NCI-H1436 (cell line): ENCODE measurements at places on chromosomes 3 and 15.

DNA sequence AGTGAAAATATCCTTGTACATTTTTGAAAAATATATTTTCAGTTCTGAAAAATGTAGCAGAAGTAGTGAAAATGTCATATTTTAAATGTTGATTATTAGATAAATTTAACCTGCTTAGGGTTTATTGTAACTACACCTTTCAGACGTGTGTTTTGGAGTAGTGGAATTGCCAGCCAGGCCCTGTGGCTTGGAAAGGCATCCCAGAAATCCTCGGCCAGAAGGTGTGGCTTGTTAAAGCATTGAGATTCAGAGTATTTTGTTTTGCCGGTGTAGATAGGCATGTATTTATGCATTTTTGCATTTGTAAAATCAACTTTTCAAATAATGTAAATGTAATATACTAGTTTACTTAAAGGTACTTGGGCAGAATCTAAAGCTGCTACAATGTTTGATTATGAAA lies 7.0 kb downstream of the EBLN2 start:
- no peak for DNase-seq

- DNase-seq = no peak
Observed at GRCh38 chr15:56758770-56759449, 25.6 kb upstream of the ZNF280D start.

DNA sequence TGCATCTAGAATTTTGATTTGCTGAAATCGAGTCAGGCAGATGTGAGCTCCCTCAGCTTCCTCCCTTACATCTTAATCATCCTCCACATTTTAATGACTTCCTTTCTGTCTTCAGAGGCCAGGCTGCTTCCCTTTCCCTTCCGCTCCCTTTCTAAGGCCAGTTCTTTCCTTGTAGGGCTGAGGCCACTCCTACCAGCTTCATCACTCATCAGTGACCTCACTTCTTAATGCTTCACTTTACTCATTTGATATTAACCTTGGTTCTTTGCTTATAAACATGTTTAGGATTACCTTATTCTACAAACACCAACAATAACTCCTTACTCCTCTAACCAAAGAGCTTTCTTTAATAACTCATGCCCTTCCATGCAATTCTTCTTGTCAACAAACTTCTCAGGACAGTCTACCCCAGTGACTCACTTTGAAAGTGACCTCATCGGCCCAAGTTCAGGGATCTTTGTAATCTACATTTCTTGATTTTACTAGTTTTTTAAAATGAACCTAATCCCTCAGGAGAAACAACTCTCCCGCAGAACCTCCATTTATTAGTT lies 23.9 kb downstream of the ILDR1 start:
- no peak for DNase-seq

DNA sequence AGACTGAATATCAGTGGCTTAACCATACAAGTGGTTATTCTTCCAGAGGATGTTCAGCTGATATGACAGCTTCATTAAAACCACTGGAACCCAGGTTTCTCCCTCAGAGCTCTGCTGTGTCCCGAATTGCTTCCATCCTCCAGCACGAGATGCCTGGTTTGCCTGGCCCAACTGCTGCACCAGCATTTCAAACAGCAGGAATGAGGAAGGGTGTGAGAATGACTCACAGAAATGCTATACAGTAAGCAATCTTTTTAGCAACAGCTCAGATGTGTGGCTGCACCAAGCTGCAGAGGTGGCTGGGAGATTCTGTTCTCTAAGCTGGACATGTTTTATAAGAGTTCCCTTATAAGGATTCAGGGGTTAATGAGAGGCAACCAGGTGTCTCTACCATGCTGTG lies 271.0 kb downstream of the GABRG3 start:
- DNase-seq = no peak

- no peak for DNase-seq
Observed at GRCh38 chr15:31058236-31058962, 43.1 kb downstream of the TRPM1 start.

DNA sequence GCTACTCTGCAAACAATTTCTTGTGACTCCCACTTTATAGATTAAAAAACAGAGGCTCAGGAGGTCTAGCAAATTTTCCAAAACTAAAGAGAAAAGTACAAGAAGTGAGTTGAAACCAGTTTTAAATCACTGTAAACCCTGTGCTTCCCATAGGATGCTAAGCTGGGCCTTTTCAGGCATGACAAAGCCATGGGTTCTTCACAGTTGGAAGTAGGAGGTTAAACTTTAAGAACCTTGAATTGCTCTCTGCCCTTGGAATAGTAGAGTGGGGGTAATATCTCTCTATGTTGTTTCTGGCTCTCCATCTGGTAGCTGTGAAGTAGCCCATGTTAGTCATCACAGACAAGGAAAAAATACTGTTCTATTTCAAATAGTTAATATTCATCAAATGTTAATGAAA lies 193.6 kb upstream of the SATB1 start:
- no peak for DNase-seq

- no peak for DNase-seq
Observed at GRCh38 chr15:32669896-32670611, 28.5 kb downstream of the SCG5 start.

GRCh38 chr3:183108001-183108449 lies 8.7 kb upstream of the MCCC1 start:
- no peak for DNase-seq

GRCh38 chr3:51591231-51591630 lies 52.7 kb downstream of the RAD54L2 start:
- no peak for DNase-seq

DNA sequence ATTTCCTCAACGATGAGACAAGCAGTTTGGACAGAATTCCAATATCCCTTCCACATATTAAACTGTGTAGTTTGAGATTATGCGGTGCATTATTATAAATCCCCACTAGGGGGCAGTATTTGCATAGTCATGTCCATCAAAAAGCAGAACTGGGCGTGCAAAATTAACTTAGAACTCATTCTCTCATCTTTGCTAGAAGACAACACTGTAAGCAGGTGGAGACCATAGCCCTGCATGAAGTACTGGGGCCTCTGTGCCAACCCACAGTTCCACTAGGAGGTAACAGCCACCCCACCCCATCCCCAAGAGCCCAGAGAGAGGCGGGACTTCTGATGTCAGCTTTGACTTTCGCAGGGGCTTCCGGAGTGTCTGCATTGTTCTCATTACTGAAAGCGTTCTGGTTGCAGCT lies 106.6 kb upstream of the TMC3 start:
- peak; percentile 52 for DNase-seq

DNA sequence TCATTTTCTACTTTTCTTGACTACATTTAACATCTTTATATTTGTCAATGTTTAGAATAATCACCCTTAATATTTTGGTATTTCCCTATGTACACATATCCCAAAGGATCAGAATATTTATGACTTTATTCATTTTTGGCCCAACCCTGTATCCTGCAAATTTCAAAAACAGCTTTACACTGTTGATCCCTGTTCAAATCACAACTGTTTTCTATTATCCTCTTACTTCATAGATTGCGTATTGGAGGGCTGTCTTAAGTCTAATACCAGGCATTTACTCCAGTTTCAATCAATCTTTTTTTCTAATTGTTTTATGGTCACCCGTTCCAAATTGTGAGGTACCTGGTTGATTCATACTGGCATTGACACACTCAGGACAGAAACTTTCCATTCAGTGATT lies 107.9 kb downstream of the RPL22L1 start:
- DNase-seq = no peak

GRCh38 chr3:151166161-151166560 lies 36.9 kb downstream of the GPR171 start:
- DNase-seq = no peak

GRCh38 chr3:186967686-186968085 lies 37.4 kb downstream of the ST6GAL1 start:
- no peak for DNase-seq

GRCh38 chr3:17238023-17238422 lies 353.3 kb downstream of the PLCL2 start:
- no peak for DNase-seq

DNA sequence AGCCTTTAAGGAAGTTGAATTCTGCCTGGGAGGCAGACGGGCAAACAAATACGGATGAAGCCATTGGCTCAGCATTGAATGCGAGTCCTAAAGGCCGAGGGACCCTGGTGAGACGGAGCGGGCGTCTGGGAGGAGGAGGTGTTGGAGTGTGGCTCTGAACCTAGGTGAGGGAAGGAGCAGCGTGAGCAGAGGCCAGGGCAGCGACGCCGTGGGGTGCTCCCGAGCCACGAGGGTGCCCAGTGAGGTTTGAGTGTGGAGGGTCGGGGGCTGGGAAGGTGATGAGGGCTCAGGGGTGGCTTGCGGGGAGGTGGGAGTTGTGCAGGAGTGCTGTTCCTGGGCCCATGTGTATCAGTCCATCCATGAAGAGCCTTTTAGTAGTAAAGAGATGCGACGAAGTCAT lies 17.0 kb downstream of the CORO2B start:
- no peak for DNase-seq

DNA sequence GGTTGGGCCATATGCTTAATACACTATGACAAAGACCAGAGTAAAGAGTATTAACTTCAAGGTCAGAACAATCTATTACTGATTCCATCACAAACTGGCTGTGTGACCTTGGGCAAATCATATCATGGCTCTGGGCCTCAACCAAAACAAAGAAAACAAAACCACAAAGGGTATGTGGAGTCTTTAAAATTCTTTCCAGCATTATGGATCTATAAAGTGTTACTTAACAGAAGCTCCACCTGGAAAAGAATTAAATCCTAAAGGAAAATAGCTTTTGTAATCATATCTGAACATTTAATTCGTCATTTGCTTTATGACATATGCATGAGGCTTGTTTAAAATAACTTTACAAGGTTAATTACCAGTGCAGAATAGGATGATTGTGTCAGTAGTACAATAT lies 265.5 kb downstream of the SATB1 start:
- no peak for DNase-seq

GRCh38 chr3:56916716-56917360 lies 115.1 kb upstream of the ARHGEF3 start:
- DNase-seq = no peak

DNA sequence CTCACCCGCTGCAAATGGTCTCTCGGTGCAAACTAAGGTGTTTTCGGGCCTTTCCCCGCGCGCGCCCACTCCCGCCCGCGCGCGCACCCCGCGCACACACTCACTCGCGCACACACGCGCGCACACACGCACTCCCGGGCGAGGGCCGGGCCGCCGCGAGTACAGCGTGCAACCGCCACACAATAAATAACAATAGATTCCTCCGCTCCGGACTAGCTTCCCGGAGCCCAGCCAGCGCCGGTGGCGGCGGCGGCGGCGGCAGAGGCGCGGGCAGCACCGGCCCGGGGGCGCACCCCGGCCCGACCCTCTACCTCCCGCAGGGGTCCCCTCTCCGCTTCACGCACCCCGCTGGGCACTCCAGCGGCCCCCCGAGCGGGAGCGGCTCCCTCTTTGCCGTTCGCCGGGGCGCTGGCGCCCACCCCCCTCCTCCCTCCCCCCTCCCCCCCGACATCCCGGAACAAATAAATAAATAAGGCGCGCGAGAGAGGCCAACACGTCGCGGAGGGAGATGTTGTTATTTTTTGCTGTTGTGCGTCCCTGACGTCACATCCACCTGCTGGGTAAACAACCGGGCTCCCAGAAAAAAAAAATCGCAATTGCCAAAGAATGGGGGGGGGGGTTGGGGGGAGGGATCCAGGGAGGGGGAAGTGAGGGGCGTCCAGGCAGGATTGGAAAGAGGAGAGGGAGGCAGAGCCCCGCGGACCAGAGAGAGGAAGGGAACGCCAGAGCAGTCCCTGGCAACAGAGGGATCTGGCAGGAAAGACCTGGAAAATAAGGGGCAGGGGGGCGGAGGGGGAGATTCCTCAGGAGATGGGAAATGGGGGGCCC lies at the start of gene FOXP1:
Gene FOXP1 (minus strand): TSS at position 163 of the 828 bp plus-strand sequence. CDS start 385,347 bp downstream, outside the sequence.
- DNase-seq = peak; percentile 47

- DNase-seq = peak; percentile 70
Observed at GRCh38 chr3:111668888-111669488, 73.8 kb upstream of the ZBED2 start.

DNA sequence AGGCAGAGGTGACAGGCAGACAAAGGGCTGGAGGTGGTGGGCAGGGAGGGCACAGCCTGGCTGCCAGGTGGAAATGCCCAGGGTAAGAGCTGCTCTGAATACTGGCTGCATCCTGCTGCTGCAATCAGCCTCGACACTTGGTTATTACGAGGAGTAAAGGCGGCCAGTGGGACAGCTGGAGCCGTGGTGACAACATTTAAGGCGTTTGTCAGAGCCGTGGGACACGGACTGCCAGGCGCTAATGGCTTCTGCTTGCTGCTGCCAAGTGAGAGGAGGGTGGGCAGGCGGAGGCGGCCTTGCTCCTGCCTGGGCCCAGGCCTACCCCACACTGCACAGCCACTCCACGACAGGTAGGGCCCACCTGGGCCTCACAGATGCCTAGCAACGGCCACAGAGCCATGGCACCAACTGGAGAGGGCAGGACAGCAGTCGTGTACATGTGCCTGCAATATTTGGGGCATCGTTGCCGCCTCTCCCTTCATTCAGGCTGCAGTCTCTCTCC lies 49.2 kb upstream of the TMEM115 start:
- no peak for DNase-seq

- no peak for DNase-seq
Observed at GRCh38 chr15:58472821-58473581, 41.2 kb downstream of the LIPC start.

GRCh38 chr3:53804697-53805462 lies 41.3 kb downstream of the CHDH start:
- DNase-seq = no peak

- no peak for DNase-seq
Observed at GRCh38 chr3:33211444-33211843, 7.2 kb downstream of the SUSD5 start.

- DNase-seq = no peak
Observed at GRCh38 chr3:24389108-24390090, 105.3 kb downstream of the THRB start.

DNA sequence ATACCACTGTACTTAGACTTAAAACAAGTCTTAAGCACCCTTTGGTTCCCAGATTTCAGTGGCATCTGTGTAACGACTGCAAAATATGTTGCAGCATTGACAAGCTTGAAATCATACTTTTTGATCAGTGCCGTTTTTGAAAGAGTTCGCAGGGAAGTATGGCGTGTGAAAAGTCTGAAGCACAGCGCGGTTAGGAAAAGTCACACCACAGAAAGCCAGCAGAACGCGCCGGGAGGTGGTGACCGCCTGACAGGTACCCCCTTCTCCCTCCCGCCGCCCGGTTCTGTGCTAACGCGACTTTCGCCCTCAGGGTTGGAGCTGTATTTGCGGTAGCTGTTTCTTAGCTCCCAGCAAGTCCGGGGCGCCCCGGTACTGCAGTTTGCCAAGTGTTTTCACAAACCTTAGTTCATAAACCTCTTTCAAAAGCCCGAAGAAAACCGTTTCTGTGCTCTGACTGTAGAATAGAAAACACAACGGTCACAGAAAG lies 481 bp upstream of the CRYBG3 start:
- DNase-seq = no peak
